ENCODE measurements at places on chromosomes 4 and X. TPM values are rescaled to one million over a fixed set of nuclear protein-coding genes. Genes with fewer than 3 reads are reported as not detected.

- DNase-seq, result no peak
Observed at GRCh38 chrX:23959781-23960180, 52.0 kb downstream of the CXorf58 start.

The JCHAIN gene
- total RNA-seq, result 2.7 TPM

- DNase-seq, result no peak
Observed at GRCh38 chrX:110383414-110383813, 24.8 kb downstream of the RTL9 start.

DNA sequence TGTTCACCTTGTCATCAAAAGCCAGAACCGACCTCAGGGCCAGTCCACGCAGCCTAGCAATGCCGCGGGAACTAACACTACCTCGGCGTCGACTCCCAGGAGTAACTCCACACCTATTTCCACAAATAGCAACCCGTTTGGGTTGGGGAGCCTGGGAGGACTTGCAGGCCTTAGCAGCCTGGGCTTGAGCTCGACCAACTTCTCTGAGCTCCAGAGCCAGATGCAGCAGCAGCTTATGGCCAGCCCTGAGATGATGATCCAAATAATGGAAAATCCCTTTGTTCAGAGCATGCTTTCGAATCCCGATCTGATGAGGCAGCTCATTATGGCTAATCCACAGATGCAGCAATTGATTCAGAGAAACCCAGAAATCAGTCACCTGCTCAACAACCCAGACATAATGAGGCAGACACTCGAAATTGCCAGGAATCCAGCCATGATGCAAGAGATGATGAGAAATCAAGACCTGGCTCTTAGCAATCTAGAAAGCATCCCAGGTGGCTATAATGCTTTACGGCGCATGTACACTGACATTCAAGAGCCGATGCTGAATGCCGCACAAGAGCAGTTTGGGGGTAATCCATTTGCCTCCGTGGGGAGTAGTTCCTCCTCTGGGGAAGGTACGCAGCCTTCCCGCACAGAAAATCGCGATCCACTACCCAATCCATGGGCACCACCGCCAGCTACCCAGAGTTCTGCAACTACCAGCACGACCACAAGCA is 898 bp downstream of the UBQLN2 start:
- no peak for DNase-seq

The HTN3 gene
- total RNA-seq, result not detected

- no peak for DNase-seq
Observed at GRCh38 chrX:8042304-8042703, 115.1 kb upstream of the PNPLA4 start.
